Activated effector memory CD4-positive, alpha-beta T cell treated with Interleukin-2 at 50 U/mL for 16 hours (primary cell): ENCODE measurements at places on chromosomes 1 and 21.

DNA sequence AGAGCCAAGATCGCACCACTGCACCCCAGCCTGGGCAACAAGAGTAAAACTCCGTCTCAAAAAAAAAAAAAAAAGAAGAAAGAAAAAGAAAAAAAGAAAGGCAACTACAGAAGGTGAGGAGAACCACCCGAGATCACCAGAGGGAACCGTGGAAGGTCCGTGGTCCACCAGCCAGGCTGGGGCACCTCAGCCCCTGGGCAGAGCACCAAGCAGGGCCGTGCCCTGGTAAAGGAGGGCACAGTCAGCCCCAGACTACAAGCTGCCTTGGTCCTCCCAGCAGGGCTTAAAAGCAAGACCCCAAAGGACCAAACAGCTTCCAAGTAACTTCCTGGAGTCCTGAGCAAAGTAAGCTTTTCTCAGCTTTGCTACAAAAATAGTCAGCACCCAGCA, 8.8 kb upstream of the SAMD11 start:
- no peak for DNase-seq

- no peak for DNase-seq
These were observed 25.4 kb upstream of the FMO1 start for GRCh38 chr1:171222936-171223335.

DNA sequence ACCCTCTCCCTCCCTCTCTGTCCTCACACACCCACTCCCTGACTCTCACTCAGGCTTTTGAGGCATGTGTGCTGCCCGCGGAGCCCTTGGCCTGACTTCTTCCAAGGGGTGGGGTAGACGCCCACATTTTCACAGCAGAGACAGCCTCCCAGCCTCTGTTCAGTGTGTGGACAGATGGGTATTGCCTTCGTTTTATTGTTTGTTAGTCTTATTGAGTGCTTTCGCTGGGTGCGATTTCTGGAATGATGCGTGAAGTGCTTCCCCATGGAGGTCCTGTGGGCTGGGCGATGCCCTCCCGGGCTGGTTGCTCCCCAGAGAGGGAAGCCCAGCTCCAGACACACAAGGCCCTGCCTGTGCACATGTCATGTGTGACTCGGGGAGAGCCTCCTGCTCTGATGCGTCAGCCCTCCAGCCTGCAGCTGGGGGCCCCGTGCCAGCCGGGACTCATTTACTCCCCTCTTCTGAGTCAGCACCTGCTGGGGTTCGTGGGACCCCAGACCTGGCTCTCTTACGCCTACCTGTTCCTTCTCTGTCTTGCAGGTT, 14.7 kb downstream of the PDXK start:
- no peak for DNase-seq

- DNase-seq = no peak
These were observed 13.7 kb downstream of the PABPC4 start for GRCh38 chr1:39562886-39563285.

GRCh38 chr1:51564124-51564523, 45.1 kb upstream of the EPS15 start:
- no peak for DNase-seq

DNA sequence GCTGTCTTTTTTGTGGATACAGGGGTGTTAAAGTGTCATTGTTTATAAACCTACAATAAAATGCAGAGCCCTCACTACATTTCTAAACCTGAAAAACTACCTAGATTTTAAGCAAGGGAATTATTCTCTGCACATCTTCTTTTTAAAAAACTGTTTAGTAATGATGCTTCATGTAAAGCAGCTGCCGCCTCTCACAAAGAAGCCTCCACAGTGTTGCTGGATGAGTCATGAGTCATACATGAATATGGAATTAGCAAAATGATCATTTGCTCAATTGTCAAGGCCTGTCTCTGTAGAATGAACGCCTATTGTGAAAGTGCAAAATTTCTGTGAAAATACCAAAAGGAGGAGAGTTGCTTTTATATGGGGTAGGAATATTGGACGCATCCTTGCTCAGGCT, 259.5 kb upstream of the CHRM3 start:
- no peak for DNase-seq

DNA sequence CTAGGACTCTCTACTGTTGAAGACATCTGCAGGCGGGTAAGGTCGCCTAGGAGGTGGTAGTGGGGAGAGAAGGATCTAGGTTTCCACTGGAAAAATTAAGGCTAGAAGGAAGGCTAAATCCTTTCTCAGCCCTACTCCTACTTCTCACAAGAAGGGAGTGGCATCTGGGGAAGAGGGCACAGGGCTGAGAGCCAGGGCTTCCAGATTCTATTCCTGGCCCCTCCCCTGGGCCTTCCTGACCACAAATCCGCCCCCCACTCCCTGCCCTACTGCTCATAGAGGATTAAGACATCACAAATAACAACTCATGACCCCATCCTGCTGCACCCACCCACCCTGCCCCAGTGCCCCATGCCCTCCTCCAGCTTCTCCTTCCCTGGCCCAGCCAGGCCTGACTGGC, 2.5 kb downstream of the PHLDA3 start:
- DNase-seq = no peak

- DNase-seq = no peak
These were observed at the start of gene ARHGEF10L for GRCh38 chr1:17539477-17540254. Gene ARHGEF10L (plus strand): TSS chr1:17539698. CDS start chr1:17580596, 40,898 bp downstream.
